ENCODE measurements at places on chromosomes 16 and 17. TPM values are rescaled to one million over a fixed set of nuclear protein-coding genes. Genes with fewer than 3 reads are reported as not detected.
A peak's percentile ranks its signal among the peaks of the same experiment; 100 is the strongest.

DNA sequence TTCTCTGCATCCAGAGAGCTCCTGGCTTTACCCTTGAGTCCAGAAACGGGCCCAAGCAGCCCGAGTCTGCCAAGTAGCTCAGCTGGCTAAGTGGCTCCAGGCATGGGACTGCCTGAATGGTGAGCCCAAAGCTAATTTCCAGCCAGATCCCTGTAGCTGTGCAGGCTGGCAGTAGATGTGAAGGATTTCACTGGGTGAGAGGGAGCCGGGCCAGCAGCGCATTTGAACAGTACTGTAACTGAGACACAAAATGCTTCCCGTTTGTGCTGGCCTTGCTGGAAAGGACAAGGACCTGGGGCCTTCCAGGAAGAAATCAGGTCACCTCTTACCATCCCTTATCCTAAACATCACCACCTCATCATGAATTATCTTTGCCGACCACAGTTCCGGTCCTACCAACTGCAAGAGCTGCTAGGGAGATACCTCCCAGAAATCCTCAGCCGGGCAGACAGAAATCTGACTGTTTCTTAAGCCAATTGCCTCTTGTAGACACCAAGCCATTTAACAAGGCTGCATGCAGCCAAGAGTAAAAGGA, 3.7 kb downstream of the TIMP2 start:
- no peak overlapping the region for H3K27ac ChIP-seq
- H3K4me3 ChIP-seq: no peak overlapping the region
- H3K27me3 ChIP-seq: peaks cover 4% of the 10 kb centered on the region
- peaks cover 13% of the 10 kb centered on the region for H3K4me1 ChIP-seq
- no peak for DNase-seq

GRCh38 chr16:87854907-87855683, 14.2 kb downstream of the SLC7A5 start:
- peak overlapping the region; percentile 94 for H3K27ac ChIP-seq
- H3K36me3 ChIP-seq: peaks cover 75% of the 10 kb centered on the region
- DNase-seq: no peak

- no peak overlapping the region for H3K4me3 ChIP-seq
- H3K27me3 ChIP-seq: peaks cover 12% of the 10 kb centered on the region
- H3K36me3 ChIP-seq: peaks cover 12% of the 10 kb centered on the region
- DNase-seq: no peak
- peaks cover 63% of the 10 kb centered on the region for H3K4me1 ChIP-seq
- H3K27ac ChIP-seq: no peak overlapping the region
Measured at GRCh38 chr17:7019839-7020519, 2.9 kb upstream of the BCL6B start.

DNA sequence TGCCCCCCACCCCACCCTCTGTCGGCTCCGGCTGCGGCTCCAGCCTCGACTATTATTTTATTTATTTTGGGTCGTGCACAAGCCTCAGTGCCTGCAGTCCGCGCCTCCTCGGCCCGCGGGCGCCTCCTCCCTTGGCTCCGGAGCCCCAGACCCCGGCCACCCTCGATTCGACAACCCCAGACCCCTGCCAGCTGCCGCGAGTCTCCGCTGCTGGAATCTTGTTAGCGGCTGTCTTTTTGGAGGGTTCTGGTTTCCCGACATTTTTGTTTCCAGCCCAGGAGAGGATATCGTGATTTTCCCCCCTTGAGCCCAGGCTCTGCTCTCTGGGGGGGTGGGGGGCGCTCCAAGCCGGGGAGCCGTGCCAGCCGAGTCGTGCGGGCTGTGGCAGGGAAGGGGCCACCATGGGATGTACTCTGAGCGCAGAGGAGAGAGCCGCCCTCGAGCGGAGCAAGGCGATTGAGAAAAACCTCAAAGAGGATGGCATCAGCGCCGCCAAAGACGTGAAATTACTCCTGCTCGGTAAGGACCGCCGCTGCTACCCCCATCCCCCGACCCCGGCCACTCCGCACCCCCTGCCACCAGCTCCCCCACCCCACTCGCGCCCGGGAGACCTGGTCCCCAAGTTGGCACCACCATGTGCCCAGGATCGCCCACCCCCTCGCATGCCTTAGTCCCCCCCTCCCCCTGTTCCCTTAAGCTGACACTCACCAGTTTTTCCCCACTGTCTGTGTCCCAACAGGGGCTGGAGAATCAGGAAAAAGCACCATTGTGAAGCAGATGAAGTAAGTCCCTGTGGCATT, 746 bp downstream of the GNAO1 start:
- H3K4me1 ChIP-seq: peaks cover 31% of the 10 kb centered on the region
- H3K36me3 ChIP-seq: no peaks in the 10 kb centered on the region
- peaks cover 58% of the 10 kb centered on the region for H3K27me3 ChIP-seq
- H3K4me3 ChIP-seq: peak overlapping the region; percentile 69
- no peak overlapping the region for H3K27ac ChIP-seq
- DNase-seq: peak; percentile 38

DNA sequence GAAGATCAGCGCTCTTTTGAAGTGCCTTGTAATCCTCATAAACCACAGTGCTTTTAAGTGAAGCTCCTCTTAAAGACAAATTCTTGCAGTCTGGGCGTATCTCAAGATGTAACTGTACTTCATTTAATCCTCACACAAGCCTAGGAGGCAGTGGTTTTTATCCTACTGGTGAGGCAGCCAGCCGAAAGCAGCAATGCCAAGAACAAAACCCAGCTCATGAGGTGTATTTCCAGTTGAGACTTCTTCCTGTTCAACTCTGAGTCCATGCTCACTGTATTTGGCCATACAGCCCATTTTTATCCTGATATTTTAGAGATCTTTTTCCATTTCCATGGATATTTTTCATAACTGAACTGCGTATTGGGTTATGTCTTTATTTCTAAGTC, 13.7 kb downstream of the CTRB2 start:
- H3K4me1 ChIP-seq: no peaks in the 10 kb centered on the region
- no peaks in the 10 kb centered on the region for H3K36me3 ChIP-seq
- H3K27ac ChIP-seq: no peak overlapping the region
- no peak for DNase-seq
- no peak overlapping the region for H3K4me3 ChIP-seq

- no peak overlapping the region for H3K27ac ChIP-seq
- H3K36me3 ChIP-seq: no peaks in the 10 kb centered on the region
- peaks cover under 1% of the 10 kb centered on the region for H3K27me3 ChIP-seq
- H3K4me1 ChIP-seq: no peaks in the 10 kb centered on the region
- DNase-seq: no peak
Measured at GRCh38 chr17:49549311-49549605, 26.4 kb upstream of the NXPH3 start.

Gene NPEPPS
- 121 TPM for total RNA-seq

Data from activated CD4-positive, alpha-beta T cell treated with anti-CD3 and anti-CD28 coated beads for 36 hours (primary cell).